ENCODE measurements at places on chromosomes 5 and 9.

DNA sequence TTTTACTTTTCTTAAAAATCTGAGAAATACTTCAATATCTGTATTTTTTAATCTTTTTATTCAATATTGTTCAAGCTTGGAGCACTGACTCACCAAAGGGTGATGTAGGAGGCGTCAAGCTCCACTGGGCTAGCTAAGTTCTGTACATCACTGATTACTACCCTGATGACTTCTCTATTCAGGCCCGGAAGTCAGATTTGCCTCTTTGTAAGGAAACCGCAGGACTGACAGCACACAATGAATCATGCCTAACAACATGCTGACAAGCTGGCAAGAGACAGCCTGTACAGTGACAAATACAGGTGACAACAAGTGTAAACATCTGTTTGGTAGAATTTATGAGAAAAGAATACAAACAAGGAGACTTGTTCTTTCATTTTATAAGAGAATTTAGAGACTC lies 627.9 kb upstream of the RORB start:
- DNase-seq, result peak; percentile 61

DNA sequence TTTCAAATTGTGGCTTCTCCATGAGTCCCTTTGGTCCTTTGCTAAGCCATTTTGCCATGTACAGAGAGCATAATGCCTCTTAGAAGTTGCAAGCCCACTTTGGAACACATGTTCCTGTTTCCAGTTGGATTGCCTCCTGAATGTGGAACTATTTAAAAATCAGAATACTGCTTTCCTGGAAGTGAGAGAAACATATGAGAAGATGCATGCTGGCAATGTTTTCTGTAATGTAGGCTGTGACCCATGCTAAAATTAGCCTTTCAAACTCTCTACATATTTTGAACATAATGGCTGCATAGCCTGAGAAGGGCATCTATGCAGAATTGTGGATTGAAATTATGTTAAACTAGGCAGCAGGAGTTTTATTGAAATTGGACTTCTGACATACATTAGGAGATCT lies 175.5 kb upstream of the PAPPA start:
- DNase-seq, result no peak

GRCh38 chr5:32319392-32319791 lies 6.7 kb upstream of the MTMR12 start:
- no peak for DNase-seq

GRCh38 chr9:113788616-113789330 lies 87.3 kb upstream of the ZNF618 start:
- no peak for DNase-seq

DNA sequence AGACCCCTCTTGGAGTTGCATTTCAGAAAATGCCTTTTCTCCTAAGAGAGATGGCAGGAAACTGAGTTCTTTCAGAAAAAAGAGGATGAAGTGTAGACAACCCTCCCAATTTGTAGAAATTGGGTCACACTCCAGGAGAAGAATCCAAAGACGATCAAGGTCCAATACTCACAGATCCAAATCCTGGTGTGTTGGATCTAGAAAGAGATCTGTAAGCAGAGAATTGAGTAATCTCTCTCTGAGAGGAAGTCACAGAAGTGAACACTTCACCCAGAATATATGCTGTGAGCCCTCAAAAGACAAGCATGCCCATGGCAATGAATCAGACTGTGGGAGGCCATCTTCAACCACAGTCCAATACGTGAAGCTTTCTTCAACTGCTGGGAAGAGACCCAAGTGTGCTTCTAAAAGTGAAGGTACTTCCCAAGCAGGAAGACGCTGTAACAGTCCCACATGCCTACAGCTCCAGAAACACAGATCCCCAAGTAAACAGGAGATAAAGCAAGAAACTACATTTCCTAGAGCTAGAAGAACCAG lies 182.7 kb downstream of the SMC2 start:
- no peak for DNase-seq

DNA sequence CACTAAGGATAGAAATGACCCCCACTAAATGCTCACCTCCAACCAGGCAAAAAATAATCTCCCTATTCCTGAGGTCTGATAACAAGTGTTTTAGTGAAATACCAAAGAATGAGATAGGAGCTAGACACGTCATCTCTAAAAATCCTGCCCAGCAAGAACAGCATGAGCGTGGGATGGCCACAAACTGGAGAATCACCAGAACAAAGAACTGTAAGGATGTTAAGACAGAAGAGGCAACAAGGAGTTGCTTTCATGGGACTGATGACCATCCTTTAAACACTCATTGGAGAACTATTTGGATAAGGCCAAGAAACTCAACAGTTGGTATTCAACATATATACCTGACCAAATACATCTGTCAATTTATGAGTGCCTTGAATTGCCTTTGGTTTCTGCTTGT lies 113.7 kb downstream of the RASEF start:
- no peak for DNase-seq

GRCh38 chr9:128162215-128163026 lies 2.4 kb downstream of the BBLN start:
- no peak for DNase-seq

- no peak for DNase-seq
These were observed 30.5 kb upstream of the HK3 start for GRCh38 chr5:176929654-176930053.

GRCh38 chr5:118598311-118598710 lies 390.0 kb downstream of the DTWD2 start:
- DNase-seq, result no peak

DNA sequence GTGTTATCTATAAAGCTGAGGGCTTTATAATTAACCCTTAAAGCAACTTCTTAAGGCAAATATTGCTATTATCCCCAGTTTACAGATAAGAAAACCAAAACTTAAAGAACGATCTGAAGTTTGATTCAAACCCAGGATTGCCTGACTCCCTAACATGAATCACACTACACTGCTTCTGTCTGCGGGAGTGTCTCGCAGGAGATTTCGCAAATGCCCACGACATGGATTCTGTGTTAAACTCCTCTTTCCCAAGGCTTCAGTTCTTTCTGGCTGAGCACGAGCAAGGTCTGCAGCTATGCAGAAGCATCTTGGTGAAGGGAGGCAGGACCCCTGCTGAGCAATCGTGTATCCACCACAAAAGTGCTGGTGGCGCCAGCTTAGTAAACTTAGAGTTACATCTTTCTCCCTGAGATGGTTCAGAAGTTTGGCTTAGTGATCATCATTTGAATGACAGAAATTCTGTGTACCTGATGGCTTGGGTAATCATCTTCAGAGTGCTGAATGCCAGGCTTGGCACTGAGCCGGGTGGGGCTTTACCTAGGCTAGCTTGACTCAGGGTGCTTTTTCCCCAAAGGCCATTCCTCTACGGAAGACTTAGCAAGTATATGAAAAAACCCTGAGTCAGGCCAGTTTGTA lies 81.4 kb upstream of the PIK3R1 start:
- DNase-seq, result no peak

DNA sequence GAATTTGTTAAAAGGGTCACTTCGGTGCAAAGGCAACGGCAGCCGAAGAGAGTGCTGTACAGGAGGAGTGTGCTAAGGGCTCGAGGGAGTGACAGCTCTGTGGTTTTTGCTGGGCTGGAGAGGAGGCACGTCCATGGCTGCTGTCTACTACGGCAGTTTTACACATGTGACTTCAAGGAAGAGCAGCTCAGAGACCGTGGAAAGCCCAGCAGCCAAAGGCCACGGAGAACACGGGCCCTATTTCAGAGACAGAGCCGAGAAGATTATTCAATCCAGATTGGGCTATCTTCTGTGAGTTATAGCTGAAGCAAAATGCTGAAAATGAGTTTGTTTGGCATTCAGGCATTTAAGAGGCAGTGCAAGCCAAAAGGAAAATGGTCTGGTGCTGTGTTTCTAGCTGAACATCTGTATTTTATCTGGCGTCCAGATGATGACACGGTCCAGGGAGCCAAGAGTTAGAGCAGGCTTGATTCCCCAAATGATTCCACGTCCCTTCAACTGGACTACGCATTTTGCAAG lies 96.4 kb downstream of the RFK start:
- no peak for DNase-seq

- DNase-seq, result peak; percentile 68
These were observed 29.0 kb upstream of the CCNG1 start for GRCh38 chr5:163408311-163408923.

DNA sequence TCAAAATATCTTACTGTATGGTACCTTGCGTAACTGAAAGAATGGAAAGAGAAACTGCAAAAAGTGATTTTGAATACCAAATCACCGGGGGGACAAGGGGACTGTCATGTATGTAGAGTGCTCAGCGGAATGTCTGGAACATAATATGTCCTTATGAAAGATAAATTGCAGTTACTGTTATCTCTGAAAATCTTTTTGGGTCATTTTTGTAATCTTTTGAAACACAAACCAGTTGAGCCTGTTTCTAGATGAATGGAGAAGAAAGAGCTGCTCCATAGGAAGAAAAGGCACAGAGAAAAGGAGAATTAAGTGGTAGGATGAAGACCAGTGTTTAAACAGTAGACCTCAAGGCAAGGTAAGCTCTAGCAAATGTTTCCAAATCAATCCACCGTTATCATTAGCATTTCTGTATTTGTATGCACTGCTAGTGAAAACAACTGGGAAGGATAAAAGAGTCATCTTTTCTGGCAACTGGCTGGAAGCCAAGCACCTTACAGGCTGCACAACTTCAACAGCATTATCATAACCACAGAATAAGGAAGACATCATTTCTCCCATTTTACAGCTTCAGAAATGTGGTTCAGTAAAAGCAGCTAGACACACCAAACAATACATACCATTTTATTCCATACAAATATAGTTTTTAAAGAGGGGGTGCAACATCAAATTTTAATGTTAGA lies 158.5 kb downstream of the TRPM3 start:
- no peak for DNase-seq

DNA sequence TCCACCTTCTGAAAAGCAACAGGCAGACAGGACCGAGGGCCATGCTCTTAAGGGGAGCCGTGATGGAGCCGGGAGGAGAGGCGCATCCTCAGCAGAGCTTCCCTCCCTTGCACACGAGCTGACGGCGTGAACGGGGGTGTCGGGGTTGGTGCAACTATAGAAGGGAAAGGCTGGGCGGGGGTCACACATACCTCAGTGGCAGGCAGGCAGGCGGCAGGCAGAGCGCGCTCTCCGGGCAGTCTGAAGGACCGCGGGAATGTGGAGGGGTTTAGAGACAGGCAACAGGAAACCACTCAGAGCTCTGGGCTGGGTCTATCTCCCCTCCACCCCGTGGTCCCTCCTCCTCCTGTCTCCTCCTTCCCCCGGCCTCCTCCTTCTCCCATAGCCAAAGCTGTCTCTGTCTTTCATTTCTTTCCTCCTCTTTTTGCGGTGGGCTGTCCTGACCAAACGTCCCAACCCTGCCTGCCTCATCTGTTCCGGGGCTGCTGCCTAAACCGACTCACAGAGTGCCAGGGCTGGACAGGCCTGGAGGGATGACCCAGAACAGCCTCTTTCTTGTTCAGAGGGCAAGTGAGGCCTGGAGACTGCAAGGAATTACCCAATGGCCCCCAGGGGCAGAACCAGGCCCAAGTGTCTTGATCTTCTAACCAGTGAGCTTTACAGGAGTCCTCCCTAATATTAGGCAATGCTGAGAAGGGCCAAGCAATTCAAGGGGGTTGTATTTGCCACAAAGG lies at the start of gene SPARC:
TSS of gene SPARC (minus strand) at position 242 of the 734 bp plus-strand sequence. CDS start 10,727 bp downstream, outside the sequence.
- DNase-seq, result peak; percentile 25

GRCh38 chr9:101465326-101465915 lies 29.8 kb upstream of the ALDOB start:
- DNase-seq, result no peak

- DNase-seq, result peak; percentile 83
These were observed 29.5 kb downstream of the TNIP1 start for GRCh38 chr5:151051066-151051930.

- no peak for DNase-seq
These were observed 1.9 kb upstream of the PCDH1 start for GRCh38 chr5:141879941-141880738.

GRCh38 chr5:128572930-128573319 lies 34.9 kb upstream of the FBN2 start:
- DNase-seq, result no peak

DNA sequence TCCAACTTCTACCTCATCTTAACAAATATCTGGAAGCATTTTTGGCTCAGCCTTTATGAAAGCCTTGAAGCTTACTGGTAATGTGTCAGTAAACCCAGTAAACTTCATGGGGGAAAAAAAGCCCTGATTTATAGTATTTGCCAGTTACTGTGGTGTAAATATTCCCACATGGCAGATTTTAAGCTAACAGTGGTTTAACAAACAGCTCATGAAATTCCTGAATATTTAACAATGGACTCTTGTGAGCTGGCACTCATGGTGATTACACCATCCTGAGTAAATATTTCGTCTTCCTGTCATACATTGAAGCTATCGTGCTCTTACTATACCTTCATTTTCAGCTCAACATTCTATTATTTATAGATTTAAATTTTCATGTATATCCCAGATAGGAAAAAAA lies 57.0 kb upstream of the ACOT12 start:
- DNase-seq, result no peak

- DNase-seq, result no peak
These were observed 41.0 kb upstream of the TMEM215 start for GRCh38 chr9:32742296-32742695.

- no peak for DNase-seq
These were observed 1275.4 kb upstream of the CDH18 start for GRCh38 chr5:21263361-21263760.

DNA sequence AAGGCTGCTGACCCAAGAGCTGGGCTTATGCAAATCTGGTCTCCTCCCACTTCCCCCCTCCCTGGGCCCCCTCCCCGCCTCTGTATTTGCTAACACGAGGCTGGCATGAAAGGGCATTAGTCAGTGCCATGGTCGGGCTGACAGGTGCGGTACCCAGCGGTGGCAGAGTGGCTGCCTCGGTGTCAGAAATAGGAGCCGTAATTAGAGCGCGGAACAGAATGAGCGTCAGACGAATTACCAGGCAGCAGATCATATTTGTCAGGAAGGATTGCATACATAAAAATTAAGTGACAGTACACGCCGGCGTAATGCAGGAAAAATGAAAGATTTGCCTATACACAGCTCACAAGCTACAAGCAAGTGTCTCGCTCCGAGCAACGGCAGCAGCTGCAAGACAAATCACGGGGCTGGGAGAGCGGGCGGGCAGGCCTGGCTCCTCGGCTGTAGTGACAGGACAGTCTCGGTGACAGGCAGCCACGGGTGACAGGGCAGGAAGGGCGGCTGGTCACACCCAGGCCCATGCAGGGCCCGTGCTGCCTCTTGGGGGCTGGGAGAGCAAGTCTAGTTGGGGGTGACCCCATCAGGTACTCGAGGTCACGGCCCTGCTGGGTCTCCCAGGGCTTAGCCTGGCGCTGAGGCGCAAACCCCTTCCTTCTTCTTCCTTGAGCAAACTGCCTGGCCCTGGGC lies 72.4 kb downstream of the NEK6 start:
- DNase-seq, result no peak

DNA sequence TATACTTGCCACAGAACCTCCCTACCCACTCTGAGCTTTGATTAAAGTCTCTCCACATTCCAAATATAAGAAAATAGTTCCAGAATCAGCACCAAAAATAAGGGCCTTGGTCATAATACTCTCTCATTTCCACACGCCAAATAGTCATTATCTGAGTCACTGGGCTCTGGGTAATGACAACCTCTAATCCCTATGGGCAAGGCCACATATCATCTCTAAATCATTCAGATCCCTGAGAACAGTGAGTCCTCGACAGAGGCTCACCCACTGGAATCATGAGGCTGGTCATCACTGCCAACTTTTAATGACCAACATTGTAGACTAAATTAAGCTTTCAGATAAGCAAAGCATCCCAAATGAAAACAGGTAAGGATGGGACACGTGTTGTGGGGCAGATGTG lies 28.1 kb downstream of the FAM114A2 start:
- DNase-seq, result no peak
